ENCODE measurements at places on chromosomes 5 and 9. TPM values are rescaled to one million over a fixed set of nuclear protein-coding genes. Genes with fewer than 3 reads are reported as not detected.

DNA sequence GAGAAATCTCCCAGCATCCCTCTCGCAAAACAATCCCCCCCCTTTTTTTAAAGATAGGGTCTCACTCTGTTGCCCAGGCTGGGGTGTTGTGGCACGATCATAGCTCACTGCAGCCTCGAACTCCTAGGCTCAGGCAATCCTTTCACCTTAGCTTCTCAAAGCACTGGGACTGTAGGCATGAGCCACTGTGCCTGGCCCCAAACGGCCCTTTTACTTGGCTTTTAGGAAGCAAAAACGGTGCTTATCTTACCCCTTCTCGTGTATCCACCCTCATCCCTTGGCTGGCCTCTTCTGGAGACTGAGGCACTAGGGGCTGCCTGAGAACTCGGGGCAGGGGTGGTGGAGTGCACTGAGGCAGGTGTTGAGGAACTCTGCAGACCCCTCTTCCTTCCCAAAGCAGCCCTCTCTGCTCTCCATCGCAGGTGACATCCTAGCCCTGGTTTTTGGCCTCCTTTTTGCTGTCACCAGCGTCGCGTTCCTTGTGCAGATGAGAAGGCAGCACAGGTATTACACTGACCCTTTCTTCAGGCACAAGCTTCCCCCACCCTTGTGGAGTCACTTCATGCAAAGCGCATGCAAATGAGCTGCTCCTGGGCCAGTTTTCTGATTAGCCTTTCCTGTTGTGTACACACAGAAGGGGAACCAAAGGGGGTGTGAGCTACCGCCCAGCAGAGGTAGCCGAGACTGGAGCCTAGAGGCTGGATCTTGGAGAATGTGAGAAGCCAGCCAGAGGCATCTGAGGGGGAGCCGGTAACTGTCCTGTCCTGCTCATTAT is 6.8 kb downstream of the CA9 start:
- DNase-seq: no peak

DNA sequence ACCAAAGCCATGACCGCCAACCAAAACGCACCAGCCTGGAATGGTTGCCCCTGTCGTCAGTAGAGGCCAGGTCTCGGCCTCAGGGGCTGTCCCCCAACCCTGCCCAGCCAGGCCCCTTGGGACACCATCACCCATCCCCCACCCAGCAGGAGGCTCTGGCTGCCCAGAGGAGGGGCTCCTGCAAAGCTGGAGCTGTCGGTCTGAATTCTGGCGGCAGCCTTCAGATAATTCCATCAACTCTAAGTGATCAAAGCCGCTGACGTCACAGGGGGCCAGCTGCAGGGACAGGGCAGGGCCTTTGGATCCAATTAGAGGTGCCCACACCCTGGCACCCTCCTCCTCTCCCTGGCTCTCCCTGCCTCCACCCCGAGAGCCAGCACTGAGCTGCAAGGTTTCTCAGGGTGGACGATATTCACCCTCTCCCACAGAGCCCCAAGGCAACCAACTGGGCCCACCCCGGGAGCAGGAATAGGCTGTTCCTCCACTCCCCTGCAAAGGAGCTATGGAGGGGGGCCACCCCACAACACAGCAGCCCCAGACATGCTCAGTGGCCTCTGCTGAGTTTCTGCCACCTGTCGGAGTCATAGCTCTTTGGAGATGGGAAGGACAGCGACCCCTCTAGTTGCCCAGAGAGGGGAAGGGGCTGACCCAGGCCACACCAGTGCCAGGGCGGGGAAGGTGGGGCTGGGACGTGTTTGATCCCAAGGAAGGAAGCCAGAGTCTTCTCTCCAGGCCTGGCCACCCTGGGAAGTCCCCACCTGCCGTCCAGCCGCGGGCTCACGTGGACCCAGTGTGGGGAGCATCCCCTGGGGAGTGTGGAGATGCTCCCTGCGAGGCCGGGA is 78.4 kb downstream of the NTNG2 start:
- no peak for DNase-seq

DNA sequence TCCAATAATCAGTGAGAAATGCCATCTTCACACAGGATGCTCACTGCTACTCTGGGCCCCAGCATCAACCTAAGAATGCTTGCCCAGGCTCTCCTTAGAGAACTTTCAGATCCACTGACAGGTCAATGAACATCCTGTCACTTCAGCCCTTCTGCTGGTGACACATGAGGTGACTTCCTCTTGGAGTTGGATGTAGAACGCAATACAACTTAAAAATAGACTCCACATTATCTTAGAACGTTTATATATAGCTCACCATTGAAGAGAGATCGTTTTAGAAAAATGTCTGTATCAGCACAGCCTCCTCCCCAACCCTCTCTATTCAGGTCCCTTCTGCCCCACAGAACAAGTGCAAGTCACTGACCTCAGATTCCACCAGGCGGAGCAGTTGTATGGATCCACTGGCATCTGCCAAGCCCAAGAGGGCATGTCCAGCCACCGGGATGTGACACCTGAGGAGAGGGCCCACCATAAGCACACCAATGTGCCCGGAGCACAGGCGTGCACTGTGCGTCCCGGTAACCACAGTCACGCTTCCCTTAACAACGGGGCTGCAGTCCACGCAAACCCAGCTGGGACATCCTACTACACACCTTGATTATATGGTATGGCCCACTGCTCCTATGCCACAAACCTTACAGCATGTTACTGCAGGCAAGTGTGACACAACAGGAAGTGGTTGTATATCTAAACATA is 2.9 kb downstream of the DPH7 start:
- DNase-seq: no peak

DNA sequence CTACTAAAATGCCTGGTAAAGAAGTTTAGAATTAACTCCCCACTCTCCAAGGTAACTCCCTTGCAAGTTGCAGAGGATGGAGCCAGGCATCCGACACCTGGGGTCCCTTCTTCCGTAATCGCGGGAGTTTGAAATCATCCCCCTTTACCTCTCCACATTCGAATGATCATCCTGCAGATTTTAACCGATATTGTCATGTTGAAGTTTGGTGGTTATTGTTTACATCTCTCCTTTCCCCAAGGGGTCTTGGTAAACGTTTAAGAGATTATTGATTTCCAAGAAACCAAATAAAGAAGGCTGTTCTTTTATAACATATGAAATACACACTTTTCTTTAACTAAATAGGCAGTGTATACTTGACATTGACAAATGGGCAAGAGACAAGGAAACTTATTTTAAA is 26.7 kb downstream of the NR2F1 start:
- no peak for DNase-seq

- no peak for DNase-seq
Observed at GRCh38 chr5:148825716-148826052, 727 bp upstream of the ADRB2 start.

- no peak for DNase-seq
Observed at GRCh38 chr5:179417696-179418095, 72.4 kb upstream of the ADAMTS2 start.

DNA sequence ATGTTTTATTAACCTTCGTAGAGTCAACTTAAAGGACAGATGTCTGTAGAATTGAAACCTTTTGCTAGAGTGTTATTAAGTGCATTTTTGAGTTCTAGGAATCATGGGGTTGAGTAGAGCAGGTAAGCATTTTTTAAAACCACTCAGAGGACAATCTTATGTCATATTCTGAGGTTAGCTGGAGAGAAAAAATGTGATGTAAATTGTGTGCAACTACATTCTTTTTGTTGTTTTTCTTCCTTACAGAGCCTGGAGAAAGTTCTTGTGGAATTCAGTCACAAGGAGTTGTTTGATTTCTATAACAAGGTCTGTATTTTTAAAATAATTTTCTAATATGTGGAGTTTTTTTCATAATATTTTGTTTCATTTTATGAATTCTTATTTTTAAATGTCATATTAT is 206.4 kb downstream of the COMMD10 start:
- DNase-seq: no peak

DNA sequence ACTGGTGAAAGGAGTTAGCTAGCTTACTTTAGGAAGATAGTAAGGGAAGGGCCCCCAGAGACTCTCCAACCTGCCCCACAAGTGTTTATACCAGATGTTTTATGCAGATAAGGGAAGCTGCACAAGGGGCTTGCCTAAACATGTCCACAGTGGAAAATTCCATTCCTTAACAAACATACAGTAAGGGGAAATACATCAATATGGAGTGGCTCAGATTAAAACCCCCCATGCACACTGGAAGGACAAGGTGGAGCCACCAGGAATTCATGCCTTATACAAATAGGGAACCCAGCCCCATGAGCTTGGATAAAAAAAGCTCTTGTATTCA is 106.3 kb upstream of the GPBP1 start:
- no peak for DNase-seq

DNA sequence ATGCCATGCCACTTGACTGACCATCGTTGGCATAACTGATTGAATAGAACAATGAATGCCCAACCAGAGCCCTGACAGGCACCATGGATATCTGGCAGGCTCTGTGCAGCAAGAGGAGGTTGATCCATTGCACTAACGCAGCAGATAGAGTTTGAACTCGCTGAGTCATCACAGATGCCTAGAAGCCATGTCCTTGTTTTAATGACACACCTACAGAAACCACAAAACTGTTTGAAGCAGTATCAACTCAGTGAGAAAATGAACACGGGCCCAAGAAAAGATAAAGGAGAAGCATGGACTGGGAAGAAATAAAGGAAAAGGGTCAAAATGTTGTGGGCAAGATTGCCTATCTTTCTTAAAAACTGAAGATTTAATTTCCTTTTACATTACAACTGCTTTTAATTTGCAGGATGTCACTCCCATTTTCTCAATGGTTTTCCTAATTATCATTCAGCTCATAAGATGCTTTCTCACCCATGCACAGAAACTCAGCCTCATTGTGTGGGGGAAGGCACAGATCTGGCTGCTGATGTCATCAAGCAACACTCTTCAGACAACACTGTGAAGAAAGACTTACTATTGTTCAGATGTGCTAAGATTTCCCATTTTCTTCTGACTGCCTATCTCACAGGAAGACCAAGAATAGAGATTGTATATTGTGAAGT is 129.0 kb downstream of the PIK3R1 start:
- no peak for DNase-seq

- no peak for DNase-seq
Observed at GRCh38 chr5:132322266-132322665, 28.1 kb downstream of the SLC22A4 start.

DNA sequence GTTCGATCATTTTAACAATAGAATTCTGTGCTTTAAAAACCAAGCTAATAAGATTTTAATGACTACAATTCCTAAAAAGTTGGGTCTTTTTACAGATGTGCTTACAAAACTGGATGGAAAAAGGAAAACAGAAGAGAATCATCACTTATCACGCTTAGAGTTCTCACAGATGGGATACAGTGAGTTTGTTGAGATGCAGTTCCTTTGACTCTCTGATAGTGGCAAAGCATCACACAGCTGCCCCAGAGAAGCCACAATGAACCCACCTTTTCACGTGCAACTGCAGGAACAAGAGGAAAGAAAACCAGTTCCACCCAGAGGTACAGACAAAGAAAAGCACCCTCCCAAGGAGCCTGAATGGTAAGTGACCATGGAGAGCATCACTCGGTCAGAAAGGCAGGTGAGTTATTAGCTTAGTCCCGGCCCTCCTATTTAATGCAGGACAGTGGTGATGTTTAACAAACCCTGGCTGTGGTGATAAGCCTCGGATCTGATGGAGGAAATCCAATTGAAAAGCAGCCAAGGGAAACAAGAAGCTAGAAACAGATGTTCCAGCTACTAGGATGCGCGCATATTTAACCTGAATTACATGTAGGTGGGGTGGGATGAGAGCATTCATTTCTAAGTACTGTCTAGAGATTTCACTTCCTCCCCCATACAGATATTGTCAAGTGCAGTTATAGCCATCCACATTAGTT is 167.7 kb downstream of the TARS1 start:
- no peak for DNase-seq

The AGXT2 gene
- polyA plus RNA-seq: not detected

- DNase-seq: no peak
Observed at GRCh38 chr5:142358648-142359047, 33.8 kb upstream of the SPRY4 start.

The CSF1R gene
- polyA plus RNA-seq: 1.6 TPM

DNA sequence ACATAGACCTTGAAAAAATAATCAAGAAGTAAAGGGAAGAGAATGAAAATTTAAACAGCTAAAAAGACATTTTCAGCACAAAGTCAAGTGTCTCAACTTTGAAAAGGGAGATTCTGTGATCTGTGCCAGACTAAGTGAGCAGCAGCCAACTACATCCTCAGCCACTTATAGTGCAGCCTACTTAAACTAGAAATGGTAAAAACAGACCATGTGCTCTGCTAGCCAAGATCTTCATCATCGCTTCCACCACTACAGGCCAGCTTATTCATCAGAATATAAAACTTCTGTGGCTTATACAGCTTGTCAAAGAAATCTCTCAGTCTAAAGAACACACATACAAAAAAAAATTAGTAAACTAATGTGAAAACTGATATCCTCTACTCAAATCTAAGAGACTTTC is 63.5 kb downstream of the CEMIP2 start:
- DNase-seq: no peak

DNA sequence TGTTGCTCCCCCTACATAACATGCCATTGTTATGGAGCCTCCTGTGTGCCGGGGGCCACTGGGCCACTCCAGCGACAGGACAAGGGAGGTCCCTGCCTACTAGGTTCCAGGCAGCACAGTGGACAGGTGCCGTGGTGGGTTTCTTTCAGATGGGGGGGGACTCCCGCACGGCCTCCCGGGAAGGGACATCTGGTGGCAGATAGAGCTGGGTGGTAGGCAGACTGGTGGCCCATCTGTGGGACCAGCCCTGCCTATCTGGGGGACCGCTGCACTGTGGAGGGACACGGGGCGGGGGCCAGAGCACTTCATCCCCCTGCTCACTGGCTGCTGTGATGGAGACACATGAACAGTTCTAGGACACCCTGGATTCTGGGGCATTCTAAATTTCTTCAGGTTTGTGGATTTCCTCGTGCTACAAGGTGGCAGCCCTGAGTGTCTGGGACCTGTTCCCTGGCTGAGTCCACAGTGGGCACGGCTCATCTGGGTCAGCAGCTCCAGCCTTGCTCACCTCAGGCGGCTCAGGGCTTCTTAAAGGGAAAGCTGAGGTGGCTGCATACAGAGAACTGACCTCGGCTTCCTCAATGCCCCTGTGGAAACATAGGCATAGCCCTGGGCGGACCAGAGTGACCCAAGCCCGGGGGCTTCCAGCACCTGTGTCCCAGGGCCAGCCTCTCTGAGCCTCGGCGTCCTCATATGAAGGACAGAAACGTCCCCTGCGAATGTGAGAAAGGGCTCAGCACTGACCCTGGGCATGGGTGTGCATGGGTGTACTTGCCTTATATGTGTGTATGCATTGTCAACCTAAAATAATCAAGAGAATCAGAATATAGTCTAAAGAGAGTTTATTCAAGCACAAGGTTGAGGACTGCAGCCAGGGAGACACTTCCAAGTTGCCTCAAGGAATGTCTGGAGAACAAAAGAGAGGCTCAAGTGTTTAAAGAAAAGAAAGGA is 22.5 kb downstream of the FGD3 start:
- no peak for DNase-seq

DNA sequence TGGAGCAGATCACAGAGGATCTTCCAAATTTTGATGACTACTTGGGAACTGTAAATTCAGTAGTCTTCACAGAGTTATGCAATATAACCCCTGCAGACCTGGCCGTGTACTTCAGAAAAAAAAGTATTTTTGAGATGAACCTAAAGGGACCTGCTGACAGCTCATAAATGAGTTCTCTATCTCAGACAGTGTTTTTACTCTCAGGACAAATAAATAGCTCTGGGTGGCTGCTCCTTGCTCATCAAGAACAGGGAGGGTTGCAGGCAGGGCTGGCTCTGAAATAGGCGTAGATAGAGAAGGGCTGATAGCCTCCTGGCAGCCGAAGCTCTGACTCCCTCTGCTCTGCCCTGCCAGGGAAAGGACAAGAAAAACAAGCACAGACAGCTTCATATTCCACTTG is 64.8 kb downstream of the PLAC8L1 start:
- no peak for DNase-seq

- DNase-seq: no peak
Observed at GRCh38 chr5:100546001-100546400, 10.8 kb downstream of the FAM174A start.

GRCh38 chr5:168464214-168464613 is 22.1 kb upstream of the RARS1 start:
- no peak for DNase-seq
